HL-60 (cell line): ENCODE measurements at places on chromosomes 6 and 20.

DNA sequence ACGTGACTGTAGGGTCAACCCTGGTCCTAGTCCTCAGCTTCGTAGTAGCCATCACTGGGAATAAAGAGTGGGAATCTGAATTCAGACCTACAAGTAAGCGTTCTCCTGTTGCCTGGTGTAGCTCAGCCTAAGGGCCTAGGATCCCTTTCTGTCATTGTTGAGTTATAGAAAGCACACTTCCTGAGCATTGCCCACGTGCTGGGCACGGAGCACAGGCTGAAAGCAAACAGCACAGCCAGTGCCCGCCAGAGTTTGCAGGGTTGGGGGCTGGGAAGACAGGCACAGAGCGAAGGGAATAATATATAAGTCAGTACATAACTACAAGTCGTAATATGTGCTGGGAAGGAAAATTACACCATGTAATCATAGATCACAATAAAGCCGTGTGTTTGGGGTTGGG lies 166.3 kb downstream of the TBXT start:
- no peak for DNase-seq

DNA sequence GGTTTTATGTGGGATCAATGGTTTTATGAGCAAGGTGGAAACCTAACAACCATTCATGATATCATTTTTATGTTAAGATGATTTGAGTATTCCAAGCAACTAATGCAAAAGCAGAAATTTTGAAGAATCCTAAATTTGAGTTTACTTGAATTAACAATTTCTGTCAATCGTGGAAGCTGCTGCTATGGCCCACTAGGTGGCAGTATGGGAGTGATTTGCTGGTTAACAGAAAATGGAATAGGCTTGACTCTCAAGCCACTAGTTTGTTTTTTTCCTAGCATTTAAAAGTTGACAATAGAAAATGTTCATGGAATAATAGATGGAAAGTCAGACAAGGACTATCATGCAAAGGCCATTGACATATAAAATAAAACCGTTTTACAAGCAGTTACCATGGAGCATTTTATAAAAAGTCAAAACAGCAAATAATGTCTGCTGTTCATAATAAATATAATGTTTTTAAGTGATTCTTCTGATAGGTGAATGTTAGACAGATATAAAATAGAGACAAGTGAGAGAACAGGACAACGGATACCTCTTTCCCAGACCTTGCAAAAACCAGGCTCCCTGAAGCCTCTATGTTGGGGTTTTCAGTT lies 43.0 kb upstream of the TMEM200A start:
- peak; percentile 0 for DNase-seq

GRCh38 chr6:36133148-36133547 lies 2.8 kb downstream of the MAPK13 start:
- no peak for DNase-seq

GRCh38 chr6:75746221-75746620 lies 2.8 kb upstream of the MYO6 start:
- no peak for DNase-seq

- DNase-seq = no peak
Measured at GRCh38 chr6:122704066-122704465, 75.5 kb upstream of the FABP7 start.

GRCh38 chr6:2875359-2876191 lies 27.5 kb downstream of the SERPINB9 start:
- peak; percentile 39 for DNase-seq

GRCh38 chr6:73152966-73153757 lies 72.1 kb downstream of the KHDC1L start:
- DNase-seq = no peak

GRCh38 chr6:105676857-105677256 lies 274.0 kb upstream of the PREP start:
- no peak for DNase-seq

DNA sequence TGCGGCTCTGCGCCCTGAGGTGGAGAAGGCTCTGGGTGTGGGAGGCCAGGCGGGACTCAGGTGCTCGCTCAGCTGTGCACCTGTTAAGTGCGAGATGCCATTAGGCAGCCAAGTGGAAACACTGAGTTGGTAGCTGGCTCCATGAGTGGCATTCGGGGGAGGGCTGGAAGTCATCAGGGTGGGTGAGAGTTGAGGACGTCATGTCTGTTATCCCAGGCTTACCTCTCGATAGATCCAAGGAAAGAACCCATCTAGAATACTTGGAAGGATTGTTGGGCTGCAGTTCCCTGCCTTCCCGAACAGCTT lies 41.3 kb downstream of the TAF8 start:
- DNase-seq = no peak

GRCh38 chr6:119880840-119881239 lies 531.3 kb upstream of the MAN1A1 start:
- DNase-seq = no peak

GRCh38 chr6:169238766-169239165 lies 14.9 kb downstream of the THBS2 start:
- DNase-seq = no peak

- DNase-seq = peak; percentile 70
Measured at GRCh38 chr6:89281779-89282246, 33.3 kb downstream of the GABRR2 start.

DNA sequence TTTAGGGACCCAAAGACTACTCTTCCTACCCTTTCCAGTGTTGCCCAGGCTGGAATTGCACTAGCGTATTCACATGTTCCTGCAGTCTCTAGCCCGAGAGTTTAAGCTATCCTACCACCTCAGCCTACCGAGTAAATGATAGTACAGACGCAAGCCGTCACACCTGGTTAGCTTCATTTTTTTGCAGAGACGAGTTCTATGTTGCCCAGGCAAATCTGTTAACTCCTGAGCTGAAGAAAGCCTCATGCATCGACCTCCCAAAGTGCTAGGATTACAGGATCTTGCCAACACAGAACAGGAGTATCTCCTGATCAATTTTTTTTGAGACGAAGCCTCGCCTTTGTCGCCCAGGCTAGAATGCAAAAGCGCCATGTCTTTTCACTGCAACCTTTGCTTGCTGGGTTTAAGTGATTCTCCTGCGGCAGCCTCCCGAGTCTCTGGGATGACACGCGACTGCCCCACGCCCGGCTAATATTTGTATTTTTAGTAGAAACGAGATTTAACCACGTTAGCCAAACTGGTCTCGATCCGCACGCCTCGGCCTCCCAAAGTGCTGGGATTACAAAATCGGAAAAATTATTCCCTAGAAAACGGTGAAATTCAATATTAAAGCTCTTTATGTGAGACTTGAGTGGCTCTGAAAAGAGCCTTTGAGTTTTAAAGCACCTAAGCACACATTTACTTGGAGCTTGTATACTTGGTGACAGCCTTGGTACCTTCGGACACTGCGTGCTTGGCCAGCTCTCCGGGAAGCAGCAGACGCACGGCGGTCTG lies 128.5 kb downstream of the HFE start:
- peak; percentile 16 for DNase-seq

DNA sequence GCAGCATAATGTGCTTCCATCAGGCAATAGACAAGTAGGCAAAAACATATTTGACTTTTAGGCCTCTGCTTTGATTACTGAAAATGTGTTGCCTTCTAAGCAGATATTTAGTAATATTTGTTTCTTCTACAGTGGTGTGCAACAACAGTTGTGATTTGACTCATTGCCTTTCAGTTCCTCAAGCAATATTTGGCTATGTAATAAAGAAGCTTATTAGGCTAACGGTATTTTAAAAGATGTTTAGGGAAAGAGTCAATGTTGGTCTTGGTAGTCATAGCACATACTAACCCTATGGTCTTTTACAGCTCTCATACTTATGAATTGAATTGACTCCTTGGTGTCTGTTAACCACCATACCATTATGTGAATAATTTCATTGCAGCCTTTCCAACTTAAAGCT lies 124.1 kb downstream of the GRIK2 start:
- no peak for DNase-seq

GRCh38 chr6:140012150-140012549 lies 637.7 kb upstream of the CITED2 start:
- DNase-seq = no peak

- DNase-seq = no peak
Measured at GRCh38 chr6:55869674-55870073, 5.7 kb downstream of the BMP5 start.

- DNase-seq = peak; percentile 29
Measured at GRCh38 chr20:64042054-64042781, 6.2 kb downstream of the C20orf204 start.

GRCh38 chr6:46985943-46986342 lies 56.2 kb downstream of the ADGRF1 start:
- no peak for DNase-seq

DNA sequence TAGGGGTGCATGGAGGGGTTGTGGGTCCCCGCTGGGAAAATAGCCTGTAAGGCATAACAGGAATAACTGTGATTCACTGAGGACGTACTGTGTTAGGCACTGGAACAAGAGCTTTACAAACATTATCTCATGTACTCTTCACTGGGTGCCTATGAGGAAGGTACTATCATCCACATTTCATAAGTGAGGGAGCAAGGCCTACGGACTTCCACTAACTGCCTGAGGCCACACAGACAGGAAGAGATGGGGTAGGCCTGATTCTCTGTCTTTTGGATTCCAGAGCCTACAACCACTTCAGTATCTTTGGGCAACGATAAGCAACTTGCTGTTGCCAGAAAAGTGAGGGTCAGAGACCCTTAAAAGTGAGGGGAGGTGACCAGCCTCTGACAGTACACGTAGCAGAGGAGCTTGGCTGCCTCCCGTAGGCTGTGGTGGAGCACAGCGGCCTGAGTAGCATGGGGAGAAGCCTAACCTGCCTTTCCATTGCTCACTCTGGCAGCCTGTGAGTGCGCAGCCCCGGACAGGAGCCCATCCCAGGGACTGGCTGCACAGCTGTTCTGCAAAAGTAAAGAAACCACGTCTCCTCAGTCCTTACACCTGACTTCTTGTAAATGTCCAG lies 30.4 kb downstream of the PSMB1 start:
- no peak for DNase-seq

DNA sequence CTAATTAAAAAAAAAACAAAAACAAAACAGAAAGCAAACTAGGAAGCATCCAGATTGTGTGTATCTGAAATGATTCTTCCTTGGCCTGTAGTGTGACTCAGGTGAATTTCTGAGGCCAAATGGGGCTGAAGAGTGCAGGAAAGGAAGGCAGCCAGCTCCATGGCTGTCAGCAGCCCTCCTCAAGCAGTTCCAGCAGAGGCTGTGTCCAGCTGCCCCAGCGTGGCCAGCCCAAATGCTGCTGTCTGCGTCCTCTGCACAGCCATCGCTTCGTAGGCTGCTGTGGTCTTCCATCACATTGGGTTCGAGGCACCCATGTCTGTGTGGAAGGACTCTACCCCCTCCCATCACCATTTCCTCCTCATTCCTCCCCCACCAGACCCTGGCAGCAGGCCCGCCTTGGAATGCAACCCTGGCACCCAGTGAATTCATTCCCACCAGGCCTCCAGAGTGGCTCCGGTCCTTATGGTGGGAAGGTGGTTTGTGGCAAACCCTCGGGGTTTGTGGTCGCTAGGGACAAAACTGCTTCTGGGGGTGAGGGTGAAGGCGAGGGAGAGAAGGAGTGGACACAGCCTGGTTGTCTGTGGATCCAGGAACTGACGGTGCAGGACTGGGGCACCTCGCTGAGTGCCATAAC lies 81.5 kb downstream of the MYLK4 start:
- DNase-seq = no peak

GRCh38 chr6:167270499-167271311 lies 20.4 kb upstream of the UNC93A start:
- no peak for DNase-seq

GRCh38 chr6:103769431-103769830 lies 1090.3 kb downstream of the HACE1 start:
- no peak for DNase-seq

- DNase-seq = no peak
Measured at GRCh38 chr6:29887330-29887818, 55.0 kb upstream of the HLA-A start.

GRCh38 chr20:19659448-19659847 lies 98.6 kb upstream of the RIN2 start:
- DNase-seq = no peak

DNA sequence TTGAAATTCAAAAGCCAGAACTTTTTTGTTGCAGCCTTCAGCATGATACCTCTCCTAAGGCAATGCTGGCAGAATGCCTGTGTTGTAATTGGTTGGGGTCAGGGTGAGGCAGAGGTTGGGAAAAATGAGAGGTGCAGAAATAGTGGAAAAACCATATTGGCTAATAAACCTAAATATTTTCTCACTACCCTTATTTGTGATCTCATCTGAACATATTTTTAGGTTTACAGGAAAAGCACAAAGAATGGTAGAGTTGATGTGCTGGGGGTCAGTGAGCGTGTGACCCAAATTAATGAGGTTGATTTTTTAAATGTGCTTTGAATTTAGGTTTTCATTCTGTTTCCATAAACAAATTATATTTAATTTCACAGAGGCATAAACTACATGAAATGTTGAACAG lies 437.3 kb downstream of the HDGFL1 start:
- DNase-seq = no peak

- no peak for DNase-seq
Measured at GRCh38 chr6:25535632-25536225, 116.3 kb upstream of the SCGN start.

- DNase-seq = no peak
Measured at GRCh38 chr6:129314575-129314974, 395.4 kb downstream of the ARHGAP18 start.

DNA sequence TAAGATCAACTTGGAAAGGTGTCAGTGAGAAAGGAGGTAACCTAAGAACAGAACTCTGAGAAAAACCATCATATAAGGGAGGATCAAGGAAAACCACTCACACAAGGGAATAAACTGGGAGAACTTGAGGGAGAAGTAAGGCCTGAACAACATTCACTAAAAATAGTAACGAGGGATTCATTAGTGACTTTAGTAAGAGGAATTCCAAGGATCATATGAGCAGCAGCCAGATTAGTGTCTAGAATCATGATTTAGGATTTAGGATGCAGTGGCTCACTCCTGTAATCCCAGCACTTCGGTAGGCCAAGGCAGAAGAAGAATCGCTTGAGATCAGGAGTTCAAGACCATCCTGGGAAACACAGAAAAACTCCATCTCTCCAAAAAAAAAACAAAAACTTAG lies 376.5 kb upstream of the MARCKS start:
- no peak for DNase-seq

DNA sequence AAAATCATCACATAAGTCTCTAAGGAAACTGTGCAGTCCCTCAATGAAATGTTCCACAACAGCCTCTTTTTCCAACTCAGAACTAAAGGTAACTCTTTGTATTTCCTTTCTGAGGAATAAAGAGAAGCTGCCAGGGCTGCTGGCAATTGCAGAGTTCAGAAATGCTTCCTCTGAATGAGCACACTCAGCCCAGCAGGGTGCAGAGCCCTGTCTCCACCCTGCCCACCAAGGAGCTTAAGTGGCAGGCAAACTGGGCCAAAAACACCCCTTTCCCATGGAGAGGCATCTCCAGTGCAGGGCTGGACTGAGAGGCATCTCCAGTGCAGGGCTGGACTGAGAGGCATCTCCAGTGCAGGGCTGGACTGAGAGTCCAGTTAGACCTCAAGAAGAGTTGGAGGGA lies 255.4 kb downstream of the GMPR start:
- DNase-seq = no peak
